ENCODE measurements at places on chromosomes 13 and 19.
A peak's percentile ranks its signal among the peaks of the same experiment; 100 is the strongest.

- no peak for DNase-seq
These were observed 626.5 kb downstream of the UQCRFS1 start for GRCh38 chr19:28586474-28586873.

- no peak for DNase-seq
These were observed 219.8 kb downstream of the MZT1 start for GRCh38 chr13:72507416-72508199.

DNA sequence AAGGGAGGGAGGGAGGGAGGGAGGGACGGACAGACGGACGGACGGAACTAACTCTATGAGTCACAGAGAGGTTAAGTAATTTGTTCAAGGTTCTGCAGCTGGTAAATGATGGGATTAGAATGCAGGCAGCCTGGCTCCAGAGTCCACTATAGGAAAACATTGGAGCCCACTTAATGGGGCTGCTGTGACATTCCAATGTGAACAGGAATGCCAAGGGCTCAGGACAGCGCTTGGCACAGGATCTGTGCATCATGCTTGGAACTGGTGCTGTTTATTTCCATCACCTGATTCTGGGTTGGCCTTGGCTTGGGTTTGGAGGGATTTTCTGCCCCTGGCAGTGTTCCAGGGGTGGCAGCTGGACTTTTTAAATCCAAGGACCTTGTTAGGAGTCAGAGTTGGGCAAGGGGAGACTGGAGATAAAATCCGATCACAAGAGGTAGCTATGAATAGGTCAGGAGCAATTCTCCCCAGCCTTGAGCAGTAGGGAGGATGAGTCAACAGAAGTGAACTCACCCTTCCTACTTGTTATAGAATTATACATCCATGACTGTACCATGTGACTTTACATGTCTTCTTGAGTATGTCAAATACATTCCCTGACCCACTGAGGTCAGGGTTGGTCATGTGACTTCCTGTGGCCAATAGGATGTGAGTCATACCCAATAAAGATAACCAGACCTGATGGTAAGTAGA, 7.8 kb upstream of the HIF3A start:
- DNase-seq: peak; percentile 88

- DNase-seq: peak; percentile 89
These were observed 47.5 kb downstream of the SPATA13 start for GRCh38 chr13:24207841-24208667.

DNA sequence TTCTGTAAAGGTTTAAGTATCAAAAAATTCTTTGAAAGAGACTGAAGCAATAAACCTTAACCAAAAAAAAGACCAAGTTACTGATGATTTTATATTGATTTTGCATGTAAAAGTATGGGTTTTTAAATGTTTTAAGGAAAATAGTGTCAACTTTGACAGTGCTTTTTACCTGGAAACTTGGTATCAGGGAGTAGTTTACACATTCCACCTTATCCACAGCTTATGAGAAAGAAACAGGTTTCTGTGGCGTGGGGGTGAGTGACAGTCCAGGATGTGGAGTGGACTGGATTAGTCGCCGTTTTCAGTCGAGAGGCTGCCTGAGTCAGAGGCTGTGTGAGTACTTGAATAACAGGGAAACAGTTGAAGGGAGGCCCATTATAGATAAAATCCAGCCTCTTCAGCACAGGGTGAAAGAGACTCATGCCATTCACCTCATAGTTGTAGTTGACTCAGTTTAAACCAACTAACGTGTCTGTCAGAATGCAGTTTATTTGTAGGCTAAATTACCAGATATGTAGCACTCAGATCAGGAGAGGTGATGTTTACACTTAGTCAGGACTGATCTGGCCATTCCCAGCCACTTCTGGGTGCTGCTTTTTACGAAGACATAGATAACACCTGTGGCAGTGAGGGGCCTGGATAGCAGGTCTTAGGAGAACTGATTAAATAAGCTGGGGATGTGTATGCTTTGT, 595 bp upstream of the GPR183 start:
- DNase-seq: peak; percentile 61

GRCh38 chr13:23357349-23357748, 76.2 kb downstream of the SACS start:
- DNase-seq: peak; percentile 55

- DNase-seq: no peak
These were observed 50.7 kb upstream of the SERP2 start for GRCh38 chr13:44322928-44323327.

- no peak for DNase-seq
These were observed 30.6 kb upstream of the NDUFS7 start for GRCh38 chr19:1353144-1353543.
